ENCODE measurements at places on chromosomes 3 and 15.

GRCh38 chr3:8768364-8769087 lies 887 bp downstream of the OXTR start:
- DNase-seq, result peak; percentile 9

GRCh38 chr3:196274585-196274984 lies 12.9 kb downstream of the PCYT1A start:
- peak; percentile 62 for DNase-seq

- peak; percentile 53 for DNase-seq
These were observed 27.1 kb downstream of the CPN2 start for GRCh38 chr3:194323785-194324735.

DNA sequence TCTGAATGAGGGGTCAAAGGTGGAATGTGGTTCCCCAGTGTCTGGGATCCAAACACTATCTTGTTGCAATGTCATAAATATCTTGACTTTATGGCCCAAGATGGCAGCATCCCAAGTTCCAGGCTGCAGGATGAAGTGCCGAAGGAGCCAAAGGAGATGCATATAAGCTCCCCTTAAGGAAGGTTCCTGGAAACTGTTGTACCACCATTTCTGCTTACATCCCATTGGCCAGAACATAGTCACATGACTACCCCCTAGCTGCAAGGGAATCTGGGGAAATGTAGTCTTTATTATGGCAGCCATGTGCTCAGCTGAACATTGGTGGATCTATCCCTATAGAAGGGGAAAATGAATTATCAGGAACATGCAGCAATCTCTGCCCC lies 54.3 kb downstream of the BDH1 start:
- DNase-seq, result no peak

DNA sequence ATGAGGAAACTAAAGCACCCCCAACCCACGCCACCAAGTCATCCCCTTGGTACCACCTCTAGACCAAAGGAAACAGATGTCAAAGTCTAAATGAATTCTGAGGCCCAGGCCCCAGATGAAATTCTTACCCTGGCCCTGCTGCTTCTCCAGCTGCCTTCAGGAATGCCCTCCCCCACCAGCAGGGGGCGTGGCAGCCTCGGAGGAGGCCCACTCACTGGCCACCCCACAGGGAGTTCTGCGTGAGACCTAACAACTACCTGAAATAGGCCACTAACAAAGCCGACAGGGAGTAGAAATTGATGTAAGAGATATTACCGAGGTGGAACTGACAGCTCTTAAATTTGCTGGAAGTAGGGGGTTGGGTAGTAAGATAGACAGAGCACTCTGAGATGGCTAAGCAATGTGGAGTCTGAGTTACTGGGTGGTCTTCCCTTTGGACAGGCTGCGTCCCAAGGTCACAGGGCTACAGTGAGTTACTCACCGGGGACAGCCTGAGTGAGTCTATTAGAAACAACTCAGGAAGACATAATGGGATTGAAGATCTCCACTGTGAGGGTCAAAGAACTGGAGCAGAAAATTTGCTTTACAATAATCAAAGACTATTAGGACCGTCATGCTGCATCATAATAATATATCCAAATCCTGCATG lies 240.7 kb downstream of the SHOX2 start:
- peak; percentile 46 for DNase-seq

GRCh38 chr3:42070524-42070923 lies 20.6 kb upstream of the TRAK1 start:
- peak; percentile 59 for DNase-seq

DNA sequence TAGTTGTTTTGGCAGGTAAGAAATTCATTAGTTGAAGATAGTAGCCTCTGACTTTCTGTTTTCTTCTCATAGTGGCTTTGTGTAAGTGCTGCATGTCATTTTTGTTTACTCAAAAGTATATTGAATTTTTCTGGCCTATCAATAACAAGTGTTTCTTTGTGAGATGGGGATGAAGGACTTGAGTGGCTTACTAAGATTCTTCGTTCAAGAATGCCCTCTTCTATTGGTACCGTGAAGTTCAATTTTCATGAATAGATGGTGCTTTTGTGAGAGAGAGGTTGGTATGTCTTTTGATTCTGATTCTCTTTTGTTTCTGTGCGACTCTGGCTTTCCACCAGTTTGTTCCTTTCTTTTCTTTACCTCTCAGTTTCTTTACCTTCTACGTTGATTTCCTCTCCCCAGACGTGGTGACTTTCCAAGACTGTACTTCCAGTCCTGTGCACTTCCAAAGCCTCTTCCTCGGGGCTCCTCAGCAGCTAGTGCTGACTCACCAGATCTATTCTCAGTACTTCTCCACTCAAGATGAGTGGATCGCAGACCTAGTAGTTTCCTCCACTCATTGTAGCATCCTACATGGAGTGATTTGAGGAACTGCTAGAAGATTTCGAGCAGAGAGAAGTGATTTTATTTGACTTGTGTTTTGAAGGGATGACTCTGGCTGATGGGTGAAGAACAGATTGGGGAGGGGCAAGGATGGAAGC lies 82.0 kb upstream of the EPHB3 start:
- no peak for DNase-seq

- no peak for DNase-seq
These were observed 423.5 kb downstream of the TUSC7 start for GRCh38 chr3:117133066-117133465.

- DNase-seq, result no peak
These were observed 78.6 kb downstream of the ADAMTS7 start for GRCh38 chr15:78732634-78733033.

GRCh38 chr3:66354001-66354400 lies 133.2 kb downstream of the SLC25A26 start:
- DNase-seq, result no peak

GRCh38 chr3:966341-966740 lies 126.5 kb upstream of the CNTN6 start:
- no peak for DNase-seq

DNA sequence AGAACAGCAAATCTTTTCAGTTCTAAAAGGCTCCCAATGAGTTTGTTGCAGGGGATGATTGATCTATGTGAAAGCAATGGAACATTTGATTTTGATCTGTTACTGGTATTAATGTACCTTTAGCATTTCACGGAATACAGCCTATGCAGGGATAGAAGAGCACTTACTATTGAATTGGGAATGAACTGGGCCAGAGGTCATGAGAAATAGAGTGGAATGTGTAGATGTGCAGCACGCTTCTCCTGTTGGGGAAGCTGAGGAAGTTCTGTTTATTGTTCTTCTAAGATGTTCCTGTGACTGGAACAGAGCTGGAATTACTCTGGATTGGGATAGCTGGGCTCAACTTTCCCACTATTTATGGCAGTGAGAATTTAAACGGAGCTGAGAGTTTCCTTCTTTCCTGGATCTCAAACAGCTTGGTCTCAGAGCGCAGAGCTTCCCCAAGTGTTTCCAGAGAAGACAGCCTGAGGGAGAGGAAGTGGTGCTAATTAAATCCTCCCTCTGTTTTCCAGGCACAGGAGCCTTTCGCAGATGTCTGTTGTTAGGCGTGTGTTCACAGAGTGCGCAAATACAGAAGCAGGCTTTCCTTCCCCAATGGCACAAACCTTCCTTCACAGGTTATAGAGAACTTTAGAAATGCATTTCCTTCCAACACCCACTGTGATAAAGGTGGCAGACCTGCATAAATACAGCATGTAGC lies 32.5 kb downstream of the TPRG1 start:
- DNase-seq, result no peak

- DNase-seq, result no peak
These were observed 83.5 kb downstream of the IGF1R start for GRCh38 chr15:98731712-98732450.

- no peak for DNase-seq
These were observed 142.8 kb upstream of the TOPAZ1 start for GRCh38 chr3:44098656-44099415.

DNA sequence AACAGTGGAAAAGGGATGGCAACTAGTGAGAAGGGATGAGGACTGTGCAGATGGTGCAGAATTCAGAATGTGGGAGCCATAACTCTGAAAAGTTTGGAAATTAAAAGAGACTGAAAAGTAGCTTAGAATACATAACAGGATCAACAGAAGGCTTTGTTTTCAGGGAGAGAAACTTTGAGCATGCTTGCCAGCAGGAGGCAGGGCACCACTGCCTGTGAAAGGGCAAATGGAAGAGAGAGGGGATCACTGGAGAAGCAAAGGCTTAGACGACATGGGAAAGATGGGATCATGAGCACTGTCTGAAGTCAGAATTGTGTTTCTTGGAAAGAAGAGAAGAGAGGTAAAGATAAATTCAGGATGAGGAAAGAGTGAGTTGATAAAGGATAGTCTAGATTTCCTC lies 99.6 kb downstream of the ABI3BP start:
- DNase-seq, result peak; percentile 59

- DNase-seq, result no peak
These were observed 60.0 kb upstream of the SLC6A1 start for GRCh38 chr3:10932596-10932995.

GRCh38 chr3:189502256-189502655 lies 128.9 kb upstream of the TP63 start:
- no peak for DNase-seq

GRCh38 chr15:36106640-36107335 lies 472.6 kb upstream of the CDIN1 start:
- no peak for DNase-seq

GRCh38 chr3:126854666-126855065 lies 128.2 kb upstream of the PLXNA1 start:
- DNase-seq, result no peak

DNA sequence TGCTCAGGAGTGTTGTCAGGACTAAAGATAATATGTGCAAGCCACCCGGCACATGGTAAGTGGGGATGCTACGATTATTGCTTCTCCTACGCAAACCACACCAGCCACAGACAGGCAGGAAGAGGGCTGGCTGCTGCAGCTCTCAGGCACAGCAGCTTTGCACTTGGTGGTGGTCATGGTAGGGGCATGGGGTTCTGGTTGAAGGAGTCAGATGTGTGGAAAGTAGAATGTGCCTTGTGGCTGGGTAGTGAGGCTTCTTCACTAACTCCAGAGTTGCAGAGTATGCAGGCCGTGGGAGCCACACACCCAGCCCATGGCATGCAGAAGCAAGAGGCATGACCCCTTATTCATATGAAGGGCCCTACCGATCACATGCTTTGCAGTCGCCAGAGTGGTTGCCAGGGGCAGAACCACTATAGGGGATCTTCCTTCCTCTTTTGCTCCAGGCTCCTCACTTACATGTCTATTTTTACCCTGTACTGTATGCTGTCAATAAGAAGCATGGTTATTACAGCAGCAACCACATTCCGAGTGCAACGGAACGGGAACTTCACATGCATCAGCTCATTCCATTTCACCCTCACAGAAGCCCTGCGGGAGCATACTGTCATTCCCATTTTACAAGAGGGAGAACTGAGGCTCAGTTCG lies 59.2 kb upstream of the HERC1 start:
- DNase-seq, result no peak

DNA sequence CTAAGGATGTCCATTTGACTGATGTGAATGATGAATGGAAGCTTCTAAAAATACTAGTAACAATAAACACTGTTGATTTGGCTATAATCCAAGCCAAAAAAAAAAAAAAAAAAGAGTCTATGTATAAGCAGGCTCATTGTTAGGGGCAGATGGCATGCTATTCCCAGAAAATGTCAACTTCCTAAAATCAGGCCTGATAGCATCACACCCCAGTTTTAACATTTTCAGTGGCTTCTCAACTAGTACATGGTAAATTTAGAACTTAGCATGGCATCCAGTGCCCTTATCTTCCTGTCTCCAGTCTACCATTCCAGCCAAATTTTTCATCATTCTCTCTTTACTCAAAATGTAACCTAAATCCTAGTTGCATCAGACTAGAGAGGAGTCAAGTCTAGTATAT lies 288.2 kb upstream of the ZNF385D start:
- DNase-seq, result no peak

DNA sequence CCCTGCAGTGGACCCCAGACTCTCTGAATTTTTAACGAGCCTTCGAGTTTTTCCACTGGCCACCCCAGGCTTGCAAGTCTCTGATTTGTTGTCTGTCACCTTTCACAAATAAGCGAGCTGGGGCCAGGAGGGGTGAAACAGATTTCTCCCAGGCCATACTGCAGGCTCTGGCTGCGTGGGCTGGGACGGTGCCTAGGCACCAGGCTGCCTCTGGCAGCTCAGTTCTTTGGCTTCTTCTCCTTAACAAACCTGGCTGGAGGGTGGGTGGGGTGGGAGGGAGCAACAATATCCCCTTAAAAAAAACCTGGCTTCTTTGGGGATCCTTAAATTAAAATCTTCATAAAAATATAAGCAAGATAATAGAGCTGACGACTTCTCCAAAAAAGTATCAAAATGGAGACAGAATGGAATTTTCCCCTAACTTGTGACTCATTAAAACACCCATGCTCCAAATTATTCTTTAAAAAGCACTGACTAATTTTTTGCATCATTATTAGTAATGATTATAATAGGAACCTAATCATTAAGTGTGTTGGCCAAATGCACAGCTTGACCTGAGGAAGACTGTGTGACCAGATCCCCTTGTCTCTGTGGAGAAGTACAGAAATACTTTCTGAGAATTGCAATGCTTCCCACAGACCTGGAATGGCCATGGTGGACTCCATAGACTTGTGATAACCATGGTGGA lies 84.1 kb downstream of the SNRK start:
- DNase-seq, result no peak

DNA sequence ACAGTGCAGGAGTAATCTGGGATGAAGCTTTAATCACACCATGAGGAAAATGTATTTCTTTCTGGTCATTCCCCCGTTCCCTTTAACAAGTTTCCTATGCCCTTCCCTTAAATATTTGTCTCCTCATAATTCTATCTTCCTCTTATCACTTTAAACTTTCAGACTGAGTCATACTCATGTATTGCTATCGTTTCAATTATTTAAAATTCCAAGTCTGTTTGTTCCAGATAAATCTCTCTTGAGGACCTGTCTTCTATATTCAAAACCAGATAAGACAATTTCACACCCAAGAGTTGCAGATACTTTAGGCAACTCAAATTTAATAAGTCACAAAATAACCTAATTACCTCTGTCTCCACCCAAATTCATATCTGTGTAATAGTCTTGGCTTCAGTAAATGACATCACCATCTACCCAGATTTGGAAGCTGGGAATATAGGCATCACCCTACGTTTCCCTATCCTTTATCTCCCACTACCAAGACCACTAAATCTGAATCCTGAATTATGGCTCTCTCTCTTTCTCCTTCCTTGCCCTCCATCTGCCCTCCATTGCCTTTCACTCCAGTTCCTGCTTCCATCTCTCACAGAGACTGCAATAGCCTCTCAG lies 220.1 kb downstream of the PYDC2 start:
- no peak for DNase-seq

- peak; percentile 46 for DNase-seq
These were observed 121.3 kb upstream of the ZNF717 start for GRCh38 chr3:75906555-75907112.

GRCh38 chr3:156160647-156161046 lies 40.3 kb downstream of the KCNAB1 start:
- DNase-seq, result no peak

DNA sequence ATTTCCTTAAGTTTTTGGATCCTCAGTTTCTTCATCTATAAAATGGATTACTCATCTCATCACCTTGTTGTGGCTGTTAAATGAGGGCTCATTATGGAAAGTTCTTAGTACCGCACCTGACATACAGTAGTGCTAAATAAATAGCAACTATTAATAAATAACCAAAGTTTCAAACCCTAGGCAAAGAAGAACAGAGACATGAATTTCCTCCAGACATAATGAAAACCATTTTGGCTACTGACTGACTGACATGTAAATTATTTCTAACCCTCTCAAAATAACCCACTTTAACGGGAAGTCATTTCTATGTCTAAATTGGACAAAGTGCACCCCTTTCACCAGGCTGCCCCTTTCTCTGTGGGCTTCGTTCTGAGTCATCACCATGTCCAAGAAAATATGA lies 17.4 kb upstream of the KLHL6 start:
- DNase-seq, result no peak

GRCh38 chr3:64039332-64039731 lies 16.0 kb upstream of the PSMD6 start:
- DNase-seq, result no peak

- peak; percentile 26 for DNase-seq
These were observed 111.7 kb downstream of the NUP210 start for GRCh38 chr3:13308380-13308801.

Data from epithelial cell of esophagus (primary cell).